Activated CD4-positive, alpha-beta T cell treated with anti-CD3 and anti-CD28 coated beads for 48 hours (primary cell): ENCODE measurements at places on chromosomes 3 and 15.
A peak's percentile ranks its signal among the peaks of the same experiment; 100 is the strongest.

DNA sequence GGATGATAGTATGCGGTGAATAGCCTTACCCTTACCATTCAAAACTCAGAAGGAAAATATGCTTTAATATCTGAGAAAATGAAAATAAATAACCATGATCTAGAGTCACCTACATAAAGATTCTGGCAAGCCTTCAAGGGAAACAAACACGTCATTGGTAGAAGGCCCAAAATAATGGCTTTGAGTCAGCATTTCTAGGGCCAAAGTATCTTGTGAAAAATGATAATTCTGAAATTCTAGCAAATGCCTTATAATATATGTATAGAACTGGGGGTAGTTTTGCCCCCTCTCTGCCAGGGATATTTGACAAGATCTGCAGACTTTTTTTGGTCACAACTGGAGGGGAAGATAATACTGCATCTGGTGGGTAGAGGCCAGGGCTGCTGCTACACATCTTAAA, 15.4 kb downstream of the PLSCR1 start:
- no peak for DNase-seq

GRCh38 chr3:72543246-72543645, 305.0 kb downstream of the SHQ1 start:
- no peak for DNase-seq

GRCh38 chr3:33716227-33716626, 1.8 kb downstream of the CLASP2 start:
- DNase-seq, result no peak

DNA sequence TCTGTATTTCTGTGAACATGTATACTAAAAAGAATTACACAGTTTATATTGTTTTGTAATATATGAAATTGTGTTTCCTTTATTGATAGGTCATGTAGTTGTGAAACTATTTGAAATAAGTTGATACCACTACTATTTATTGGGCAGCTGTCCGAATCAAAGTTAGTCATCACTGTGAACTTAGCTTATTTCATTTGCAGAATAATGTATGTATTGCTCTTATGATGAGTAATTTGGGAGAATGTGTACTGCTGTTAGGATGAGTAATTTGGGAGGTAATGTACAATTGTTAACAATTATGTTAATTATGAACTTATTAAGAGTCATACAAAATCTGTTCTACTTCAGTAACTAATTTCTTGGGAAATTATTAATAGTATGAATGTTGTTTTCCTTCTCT, 22.2 kb downstream of the FXR1 start:
- no peak for DNase-seq

- no peak for DNase-seq
Observed at GRCh38 chr15:85760049-85760448, 34.7 kb downstream of the KLHL25 start.

DNA sequence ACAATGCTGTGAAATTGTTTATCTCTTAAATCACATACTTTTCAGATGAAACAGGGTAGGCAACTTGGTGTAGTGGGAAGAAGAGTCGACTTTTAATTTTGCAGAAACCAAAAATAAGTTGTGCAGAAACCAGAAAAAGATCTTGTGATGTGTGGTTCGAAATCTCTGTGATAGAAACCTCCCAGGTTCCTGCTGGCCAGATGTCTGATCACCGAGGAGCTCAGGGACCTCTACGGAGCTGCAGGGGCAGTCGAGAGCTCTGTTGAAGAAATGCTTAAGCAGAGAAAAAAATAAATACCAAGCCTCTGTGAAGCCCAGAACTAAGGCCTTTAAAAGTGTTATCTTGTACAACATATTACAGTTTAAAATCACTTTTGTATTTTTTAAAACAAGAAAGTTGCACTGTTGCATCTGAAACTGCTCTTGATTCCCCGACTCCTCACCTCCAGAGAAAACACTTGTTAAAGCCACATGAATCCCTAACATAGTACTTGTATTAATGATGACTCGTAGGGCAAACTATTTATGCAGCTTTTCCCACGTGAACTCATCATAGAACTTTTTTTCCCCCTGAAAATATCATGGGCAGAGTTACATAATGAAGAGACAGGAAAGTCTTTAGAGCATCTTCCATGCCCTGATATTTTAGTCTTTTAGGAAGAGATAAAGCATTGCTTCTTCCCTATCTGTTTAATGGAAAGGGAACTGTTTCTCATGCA, 51.3 kb downstream of the CCK start:
- no peak for DNase-seq

- no peak for DNase-seq
Observed at GRCh38 chr3:137163958-137164357, 206.2 kb downstream of the IL20RB start.

DNA sequence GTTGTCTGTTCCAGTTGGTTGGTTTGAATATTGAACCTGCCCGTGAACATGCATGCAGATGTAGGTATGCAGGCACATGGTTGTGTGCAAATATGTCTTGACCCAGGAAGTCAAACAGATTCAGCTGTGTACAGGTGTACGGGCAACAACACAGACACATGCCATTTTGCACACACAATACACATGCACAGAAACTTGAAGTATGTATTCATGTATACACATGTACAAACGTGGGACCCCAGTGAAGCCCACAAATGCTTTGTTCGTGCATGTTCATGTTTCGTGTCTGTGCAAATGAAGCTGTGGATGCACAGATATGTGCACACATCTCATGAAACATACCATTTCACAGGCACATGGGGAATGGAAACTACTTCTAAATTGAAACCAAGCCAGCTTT, 30.7 kb downstream of the IDH3A start:
- no peak for DNase-seq

DNA sequence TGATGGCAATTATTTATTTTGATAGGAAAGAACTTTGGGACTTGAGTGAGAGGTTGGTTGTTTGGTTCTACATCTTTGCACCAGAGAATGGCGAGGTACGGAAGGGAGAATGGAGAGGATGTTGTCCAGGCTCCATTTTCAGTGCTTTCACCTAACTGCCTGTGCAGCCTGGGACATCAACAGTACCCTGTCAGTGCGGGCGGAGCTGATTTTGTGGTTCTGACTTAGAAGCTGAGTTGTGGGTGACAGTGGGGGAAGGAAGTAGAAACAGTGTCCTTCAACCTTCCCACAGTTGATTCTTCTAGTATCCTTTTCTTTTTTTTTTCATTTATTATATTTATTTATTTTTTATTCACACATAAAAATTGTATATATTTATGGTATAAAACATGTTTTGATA, 95.3 kb downstream of the TIGIT start:
- peak; percentile 20 for DNase-seq

DNA sequence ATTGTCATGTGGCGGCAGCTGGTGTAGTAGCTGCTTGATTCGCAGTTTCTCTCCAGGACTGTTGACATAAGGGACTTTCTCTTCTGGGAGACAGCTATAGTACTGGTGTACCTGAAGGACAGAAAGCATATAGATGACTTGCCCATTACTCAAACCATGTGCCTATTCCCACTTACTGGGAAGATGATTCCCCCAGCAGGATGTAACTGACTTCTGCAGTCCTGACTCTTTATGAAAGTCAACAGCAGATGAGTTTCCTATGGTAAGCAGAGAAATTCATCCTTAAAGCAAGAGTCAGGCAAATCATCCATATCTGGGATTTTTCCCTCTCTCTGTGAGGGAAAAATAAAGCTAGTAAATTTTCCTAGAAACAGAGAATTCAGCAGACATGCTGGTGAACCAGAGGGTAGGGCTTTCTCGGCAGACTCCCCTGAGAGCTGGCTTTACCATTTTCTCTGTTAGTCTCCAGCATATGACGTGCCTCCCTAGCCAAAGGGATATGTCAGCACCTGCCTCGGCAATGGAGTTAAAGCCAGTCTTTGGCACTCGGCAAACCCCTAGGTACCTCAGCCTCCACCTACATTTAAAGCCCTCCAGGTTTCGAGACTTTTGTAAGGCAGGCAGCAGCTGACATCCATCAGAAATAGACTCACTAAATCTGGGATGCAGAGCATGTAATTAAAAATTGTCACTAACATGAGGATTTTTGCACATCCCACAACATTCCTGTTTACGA, 62.1 kb downstream of the PRICKLE2 start:
- DNase-seq, result no peak

DNA sequence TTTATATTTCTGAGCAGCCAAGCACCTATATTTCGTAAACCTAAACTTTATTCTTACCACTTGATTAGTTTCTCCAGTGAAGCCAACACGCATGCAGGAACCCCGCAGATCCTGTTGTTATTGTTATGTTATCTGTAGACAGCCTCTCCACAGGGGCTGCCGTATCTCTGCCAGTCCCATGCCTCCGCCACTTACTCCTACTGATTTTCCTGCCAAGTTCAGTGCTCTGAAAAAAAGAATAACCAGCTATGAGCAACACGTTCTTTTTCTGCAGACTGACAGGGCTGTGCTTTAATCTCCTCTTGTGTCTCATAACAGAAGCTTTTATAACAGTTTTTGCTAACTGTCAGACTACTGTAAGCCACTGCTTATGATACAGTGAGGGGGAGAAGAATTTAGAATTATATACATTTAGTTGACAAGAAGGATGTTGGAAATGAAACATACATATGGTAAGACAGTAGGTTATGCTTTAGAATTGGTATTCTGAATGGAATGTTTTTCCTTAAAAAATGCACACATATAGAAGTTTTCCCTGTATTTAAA, 347.4 kb downstream of the SI start:
- no peak for DNase-seq

DNA sequence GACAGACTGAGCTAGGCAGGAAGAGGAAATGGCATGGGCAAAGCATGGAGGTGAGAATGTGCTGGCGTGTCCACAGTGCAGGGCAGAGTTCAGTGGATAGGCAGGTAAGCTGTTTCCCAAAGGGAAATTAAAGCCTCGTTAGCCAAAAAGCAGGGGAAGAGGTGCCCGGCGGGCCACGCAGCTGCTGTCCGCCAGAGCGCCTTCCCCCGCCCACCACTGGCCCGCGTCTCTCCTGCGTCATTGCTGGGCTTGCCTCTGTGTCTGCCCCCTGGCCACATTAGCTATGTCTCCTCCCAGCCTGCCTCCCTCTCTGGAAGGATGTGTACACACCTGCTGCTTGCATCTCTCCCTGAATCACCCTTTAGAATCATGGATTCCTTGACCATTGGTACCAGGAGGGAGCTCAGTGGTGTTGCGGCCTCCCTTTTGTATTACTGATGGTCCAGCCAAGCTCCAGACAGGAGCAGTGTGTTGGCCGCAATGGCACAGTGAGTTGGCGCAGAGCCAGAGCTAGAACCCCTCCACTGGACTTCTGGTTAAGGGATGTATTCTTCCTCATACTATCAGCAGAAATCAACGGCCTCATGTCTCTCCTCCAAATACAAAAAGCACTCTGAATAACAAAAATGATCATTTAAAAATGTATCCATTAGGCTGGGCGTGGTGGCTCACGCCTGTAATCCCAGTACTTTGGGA, 26.6 kb downstream of the SLC28A1 start:
- DNase-seq, result no peak
